Activated CD4-positive, CD25-positive, alpha-beta regulatory T cell (primary cell): ENCODE measurements at places on chromosomes 7 and 10.

GRCh38 chr7:44218418-44219201, 17.8 kb downstream of the YKT6 start:
- DNase-seq: no peak

GRCh38 chr10:132521466-132522102, 16.0 kb upstream of the INPP5A start:
- DNase-seq: no peak

DNA sequence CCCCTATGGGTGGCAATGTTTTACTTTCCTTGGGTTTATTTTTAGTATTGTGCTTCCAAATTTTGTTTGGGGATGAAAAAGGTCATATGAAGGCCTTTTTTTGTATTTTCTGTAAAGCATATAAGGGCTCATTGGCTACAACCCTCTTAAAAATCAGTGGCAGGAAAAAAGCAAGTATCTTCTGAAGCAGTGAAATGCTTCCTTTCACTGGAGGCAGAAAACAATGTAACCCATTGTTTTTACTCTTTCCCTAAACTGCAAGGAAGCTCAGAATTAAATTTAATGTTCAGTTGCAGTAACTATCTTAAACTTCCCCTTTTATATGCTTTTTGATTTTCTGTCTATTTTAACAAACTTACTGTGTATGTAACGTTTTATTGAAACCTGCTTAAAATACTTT, 148.7 kb upstream of the LYZL1 start:
- DNase-seq: no peak

- peak; percentile 41 for DNase-seq
Observed at GRCh38 chr7:117119192-117119924, 166.1 kb downstream of the ST7 start.

GRCh38 chr10:65135508-65135907, 1614.3 kb downstream of the REEP3 start:
- DNase-seq: no peak

DNA sequence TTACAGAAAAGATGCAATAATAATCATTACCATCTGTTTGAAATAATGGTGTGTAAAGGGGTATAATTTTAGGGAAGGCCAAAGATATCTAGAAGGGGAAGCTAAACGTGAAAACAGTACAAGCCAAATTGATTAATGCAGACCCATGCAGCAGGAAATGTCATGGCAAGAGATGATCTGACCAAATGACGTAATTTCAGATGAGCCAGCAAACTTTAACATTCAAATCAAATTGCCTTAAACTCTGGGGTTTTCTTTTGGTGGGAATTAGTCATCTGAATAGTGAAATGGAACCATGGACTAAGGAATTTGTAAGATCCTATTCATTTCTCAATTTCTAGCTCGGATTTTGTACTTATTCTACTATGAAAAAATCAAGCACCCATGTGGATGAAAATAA, 21.4 kb upstream of the SCIN start:
- no peak for DNase-seq

GRCh38 chr7:102453319-102453718, 11.3 kb downstream of the ALKBH4 start:
- no peak for DNase-seq

DNA sequence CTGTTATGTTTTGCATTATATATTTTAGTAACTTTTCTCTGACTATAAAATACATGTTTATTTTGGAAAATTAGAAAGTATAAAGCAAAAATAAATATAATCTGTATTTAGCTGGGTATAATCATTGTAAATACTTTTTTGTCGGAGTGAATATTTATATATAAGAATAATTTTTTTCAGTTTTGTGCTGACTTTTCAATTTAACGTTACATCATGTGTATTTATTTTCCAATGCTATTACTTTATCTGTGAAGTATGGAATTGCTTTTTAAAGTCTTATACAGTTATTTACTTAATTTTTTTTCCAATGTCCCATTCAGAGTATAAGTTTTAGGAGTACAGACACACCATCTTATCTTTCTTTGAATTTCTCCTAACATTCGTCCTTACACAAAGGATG, 15.2 kb downstream of the AP3M1 start:
- no peak for DNase-seq

DNA sequence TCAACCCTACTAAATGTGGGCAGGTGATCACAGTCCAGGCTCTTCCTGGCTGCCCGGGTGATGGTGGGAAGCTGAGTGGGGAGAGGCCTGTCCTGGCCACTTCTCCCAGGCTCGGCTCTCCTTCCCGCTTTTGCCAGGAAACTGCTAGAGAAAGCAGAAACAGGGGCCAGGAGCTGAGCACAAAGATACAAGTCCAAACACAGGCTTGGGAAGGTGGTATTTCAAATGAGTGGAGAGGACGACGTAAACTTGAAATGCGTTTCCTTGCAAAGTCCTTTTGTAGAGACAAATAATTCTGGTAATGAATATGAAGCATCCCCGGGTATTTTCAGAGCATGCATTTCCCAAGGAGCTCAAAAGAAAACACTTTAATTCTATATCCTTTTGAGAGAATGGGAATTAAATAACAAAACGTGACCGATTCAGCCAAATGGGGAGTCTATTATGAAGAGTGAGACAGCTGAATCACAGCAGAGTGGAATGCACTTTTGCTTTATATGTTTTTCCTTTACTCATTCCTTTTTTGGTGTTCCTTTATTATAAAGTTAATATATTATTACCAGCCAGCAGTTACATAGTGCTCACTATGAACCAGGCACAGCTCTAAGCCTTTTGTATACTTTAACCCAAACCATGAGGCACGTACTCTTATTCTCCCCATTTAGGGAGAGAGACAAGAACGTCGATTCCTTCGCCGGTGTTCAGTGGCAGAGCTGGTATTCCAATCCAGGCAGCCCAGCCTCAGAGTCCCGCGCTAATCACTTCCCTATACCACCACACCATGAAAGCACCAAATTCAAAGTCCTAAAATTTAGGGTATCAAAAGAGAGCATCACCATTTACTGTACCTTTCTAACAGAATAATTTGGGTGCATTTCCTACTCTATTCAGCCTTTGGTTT, 218.2 kb upstream of the KLF14 start:
- no peak for DNase-seq

DNA sequence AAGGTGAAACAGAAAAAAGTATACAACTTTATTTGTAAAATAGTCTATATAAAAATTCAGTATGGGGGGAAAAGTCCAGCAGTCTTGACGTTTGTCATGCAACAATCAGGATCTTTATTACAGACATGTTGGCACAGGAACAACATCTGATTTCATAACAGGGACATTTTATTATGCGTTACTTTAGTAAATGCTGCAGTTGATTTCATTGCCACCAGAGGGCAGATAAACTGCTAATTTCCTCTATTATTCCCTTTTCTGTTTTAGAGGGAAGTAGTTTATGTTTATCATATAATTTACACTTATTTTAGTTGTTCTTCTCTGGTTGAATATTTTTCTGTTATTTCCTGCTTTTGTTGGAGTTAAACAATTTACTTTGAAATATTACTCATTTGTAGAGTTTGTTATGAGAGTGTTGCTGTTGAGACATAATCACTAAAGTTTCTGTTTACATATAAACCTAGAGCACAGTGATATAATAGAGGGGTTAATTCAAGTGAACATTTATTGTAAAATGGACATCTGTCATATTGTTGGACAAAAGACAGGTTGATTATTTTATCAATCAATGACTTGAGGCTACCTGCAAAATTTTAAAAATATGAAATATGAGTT, 3.3 kb downstream of the PLXDC2 start:
- no peak for DNase-seq

DNA sequence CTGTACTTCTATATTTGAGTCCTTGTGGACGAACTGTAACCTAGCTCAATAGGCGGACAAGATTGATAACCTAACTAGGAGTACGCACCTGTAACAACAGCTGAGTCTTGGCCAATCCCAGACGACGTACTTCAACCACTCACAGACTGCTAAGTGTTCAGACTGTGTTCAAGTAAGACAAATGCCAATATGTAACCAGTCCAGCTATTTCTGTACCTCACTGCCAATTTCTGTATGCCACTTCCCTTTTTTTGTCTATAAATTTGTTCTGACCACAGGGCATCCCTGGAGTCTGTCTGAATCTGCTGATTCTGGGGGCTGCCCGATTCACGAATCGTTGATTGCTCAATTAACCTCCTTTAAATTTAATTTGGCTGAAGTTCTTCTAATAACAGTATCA, 32.2 kb downstream of the HACD1 start:
- no peak for DNase-seq

DNA sequence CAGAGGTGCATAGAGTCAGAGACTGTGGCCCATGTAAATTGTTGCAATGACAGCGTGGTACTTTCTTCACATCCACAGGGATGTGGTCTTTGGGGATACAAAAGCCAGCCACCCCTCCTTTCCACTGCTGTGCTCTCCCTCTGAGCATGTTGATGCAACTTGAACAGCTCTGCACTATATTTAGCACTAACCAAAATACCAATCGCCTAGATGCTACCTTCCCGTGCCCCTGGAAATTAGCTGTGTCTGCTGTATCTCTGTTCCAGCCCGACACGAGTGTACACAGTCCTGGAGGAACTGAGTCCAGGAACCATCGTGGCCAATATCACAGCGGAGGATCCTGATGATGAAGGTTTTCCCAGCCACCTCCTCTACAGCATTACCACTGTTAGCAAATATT, 38.1 kb downstream of the CDHR3 start:
- DNase-seq: no peak

- no peak for DNase-seq
Observed at GRCh38 chr10:100697070-100697469, 48.3 kb upstream of the PAX2 start.

- no peak for DNase-seq
Observed at GRCh38 chr7:3439333-3440030, 138.4 kb downstream of the SDK1 start.

DNA sequence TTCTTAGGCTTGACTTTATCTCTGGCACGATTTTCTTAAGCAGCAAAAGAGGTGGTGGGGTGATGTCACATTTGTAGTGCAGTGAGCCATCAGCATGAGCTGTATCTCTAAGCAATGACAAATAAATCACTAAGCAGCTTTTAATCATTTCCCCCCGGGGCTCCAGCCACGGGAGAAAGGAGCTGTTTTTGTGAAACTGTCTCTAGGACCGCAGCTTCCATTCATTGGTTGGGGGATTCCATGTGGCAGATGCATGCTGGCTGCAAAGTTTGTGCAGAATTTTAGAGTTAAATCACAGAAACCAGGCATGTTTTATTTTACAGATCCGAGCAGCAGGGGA, 464 bp downstream of the KIAA1217 start:
- no peak for DNase-seq

GRCh38 chr7:28266402-28266801, 85.8 kb upstream of the JAZF1 start:
- DNase-seq: no peak

- DNase-seq: no peak
Observed at GRCh38 chr10:17085011-17085725, 44.4 kb downstream of the CUBN start.

DNA sequence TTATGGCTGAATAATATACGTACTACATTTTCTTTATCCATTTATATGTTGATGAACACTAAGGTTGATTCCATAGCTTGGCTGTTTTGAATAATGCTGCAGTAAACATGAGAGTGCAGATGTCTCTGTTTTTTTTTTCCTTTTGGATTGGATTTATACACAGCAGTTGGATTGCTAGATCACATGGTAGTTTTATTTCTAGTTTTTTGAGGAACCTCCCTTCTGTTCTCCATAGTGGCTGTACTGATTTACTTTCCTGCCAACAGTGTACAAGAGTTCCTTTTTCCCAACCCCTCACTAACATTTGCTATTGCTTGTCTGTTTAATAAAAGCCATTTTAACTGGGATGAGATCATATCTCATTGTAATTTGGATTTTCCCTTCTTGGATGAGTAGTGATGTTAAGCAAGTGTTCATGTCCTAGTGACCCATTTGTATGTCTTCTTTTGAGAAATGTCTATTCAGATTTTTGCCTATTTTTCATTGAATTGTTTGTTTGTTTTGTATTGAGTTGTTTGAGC, 36.0 kb downstream of the ABCA13 start:
- no peak for DNase-seq

GRCh38 chr10:132517951-132518521, 19.6 kb upstream of the INPP5A start:
- DNase-seq: no peak

- no peak for DNase-seq
Observed at GRCh38 chr7:126608339-126608776, 644.4 kb downstream of the GRM8 start.

DNA sequence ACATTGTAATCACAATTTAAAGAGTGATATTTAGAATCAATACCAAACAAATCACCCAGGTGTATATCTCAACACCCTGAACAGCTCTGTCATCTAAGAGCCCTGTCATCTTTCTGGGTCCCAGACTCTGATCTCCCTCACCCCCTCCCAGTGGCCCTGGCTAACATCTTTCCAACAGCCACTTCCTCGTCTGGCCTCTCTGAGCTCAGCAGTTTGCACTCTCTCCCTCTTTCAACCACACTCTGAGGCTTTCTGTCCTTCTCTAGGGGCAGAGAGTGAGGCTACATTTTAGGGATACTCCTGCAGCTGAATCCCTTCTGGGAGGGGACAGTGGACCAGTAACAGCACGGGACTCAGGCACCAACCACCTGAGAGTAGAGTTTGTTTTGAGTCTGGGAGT, 17.1 kb upstream of the PRRT4 start:
- DNase-seq: no peak

GRCh38 chr10:33336582-33337325, 2.3 kb upstream of the NRP1 start:
- no peak for DNase-seq

- DNase-seq: no peak
Observed at GRCh38 chr10:117126034-117126433, 12.0 kb downstream of the VAX1 start.

DNA sequence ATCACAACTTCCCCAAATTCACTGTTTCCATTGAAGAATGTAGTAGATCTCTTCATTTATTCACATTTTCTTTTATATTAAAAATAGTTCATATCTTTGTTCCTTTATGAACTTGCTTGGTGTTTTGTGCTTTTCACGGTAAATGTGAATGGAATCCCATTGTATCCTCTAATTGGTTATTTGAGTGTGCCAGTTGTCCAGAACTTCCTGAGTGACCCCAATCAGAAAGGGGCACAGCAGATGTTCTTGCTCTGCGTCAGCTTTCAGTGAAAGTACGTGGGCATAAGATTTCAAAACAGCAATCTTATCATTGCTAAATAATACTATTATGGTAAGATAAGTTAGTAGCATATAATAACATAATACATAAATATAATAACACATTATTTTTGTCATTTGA, 47.0 kb downstream of the PTPRZ1 start:
- no peak for DNase-seq

DNA sequence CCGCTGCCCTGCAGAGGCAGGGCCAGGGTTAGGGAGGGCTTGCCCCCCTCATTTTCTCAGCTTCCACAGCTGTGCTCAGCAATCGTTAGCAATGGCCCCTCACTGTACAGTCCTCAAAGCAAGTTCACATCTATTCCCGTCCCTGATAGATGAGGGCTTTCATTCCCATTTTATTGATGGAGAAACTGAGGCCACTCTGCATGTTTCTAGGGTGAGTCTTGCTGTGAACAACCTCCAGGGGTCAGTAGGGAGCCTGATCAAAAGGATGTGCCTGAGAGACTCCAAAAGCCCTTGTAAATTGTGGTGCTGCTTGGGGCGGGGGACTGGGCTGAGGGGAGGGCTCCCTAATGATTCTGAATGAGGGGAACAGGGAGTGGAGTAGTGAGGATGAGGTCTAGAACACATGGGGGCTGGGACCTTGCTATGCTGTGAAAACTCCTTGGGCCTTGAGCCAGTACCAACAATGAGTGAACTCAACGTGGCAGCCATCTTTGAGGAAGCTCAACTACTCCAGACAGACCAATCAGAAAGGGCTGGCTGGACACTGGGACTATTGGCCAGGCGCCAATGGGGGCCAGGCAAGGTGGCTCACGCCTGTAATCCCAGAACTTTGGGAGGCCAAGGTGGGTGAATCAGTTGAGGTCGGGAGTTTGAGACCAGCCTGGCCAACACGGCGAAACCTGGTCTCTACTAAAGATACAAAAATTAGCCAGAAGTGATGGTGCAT, 6.7 kb upstream of the GRIFIN start:
- DNase-seq: no peak
